ENCODE measurements at places on chromosomes 2 and 18.

DNA sequence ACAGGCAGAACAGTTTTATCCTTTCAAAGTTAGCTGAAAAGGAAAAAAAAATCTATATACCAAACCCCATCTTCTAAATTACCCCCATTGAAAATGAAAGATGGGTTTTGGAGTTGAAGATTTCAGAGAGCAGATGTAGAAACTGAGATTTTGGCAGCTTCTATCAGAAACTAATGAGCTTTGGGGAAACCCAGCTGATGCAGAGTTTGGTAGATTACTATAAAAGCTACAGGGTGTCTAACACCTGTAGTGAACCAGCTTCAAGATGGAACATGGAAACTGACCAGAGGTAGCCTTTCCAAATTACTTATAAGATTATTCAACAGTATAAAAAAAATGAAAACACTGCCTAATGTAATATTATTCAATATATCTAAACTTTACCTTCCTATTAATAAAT lies 583.1 kb downstream of the XIRP2 start:
- no peak for ATAC-seq

GRCh38 chr2:226837787-226838603 lies 2.1 kb downstream of the RHBDD1 start:
- no peak for ATAC-seq

DNA sequence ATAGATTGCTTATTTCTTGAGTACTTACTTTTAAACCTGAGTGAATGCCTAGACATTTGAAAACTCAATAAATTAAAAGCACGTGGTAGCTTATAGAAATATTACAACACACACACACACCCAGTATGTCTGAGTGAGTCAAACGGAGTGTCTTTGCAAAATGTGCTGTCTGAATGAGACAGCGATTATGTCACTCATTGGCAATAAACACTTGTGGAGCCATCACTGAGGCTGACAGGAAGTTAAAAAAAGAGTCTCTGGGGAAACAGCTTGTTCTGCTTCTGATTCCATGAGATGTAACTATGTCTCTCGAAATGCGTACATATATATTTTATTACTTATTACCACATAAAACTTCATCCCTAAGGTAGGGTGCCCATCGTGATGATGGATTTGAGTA lies 22.3 kb upstream of the VPS4B start:
- ATAC-seq: no peak

DNA sequence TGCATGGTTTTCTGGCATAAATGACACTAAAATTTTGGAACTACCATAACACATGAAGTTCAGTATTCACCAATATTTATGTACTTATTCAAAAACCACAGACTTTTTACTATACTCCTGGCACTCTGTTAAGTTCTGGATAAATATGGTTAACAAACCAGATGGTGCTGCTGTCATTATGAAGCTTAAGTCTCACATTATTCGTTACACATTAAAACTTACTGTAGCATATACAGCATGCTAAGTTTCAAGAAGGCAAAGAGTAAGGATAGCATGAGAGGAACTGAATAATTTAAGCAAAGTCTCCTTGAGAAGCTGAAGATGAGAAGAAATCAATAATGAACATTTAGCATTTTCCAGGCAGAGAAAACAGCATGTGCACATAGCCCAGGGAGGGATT lies 929.5 kb downstream of the NRXN1 start:
- no peak for ATAC-seq

DNA sequence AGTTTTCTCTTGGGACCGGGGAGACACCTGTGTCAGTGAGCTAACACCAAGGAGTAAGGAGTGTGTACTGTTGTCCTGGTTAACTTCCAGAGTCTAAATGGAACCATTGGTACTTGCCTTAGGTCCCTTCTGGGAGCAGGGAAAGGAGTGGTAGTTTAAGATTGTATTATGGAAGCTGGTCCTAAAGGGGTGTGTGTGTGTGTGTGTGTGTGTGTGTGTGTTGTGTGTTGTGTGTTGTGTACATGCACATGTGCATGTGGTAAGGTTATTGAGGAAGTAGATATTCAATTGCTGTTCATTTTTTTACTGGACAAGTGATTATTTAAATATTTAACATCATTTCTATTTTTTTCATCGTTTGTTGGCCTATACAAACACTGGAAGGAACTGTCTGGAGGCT lies 1.4 kb downstream of the APLF start:
- ATAC-seq: no peak

- no peak for ATAC-seq
These were observed 587.3 kb upstream of the ID2 start for GRCh38 chr2:8094526-8094925.

DNA sequence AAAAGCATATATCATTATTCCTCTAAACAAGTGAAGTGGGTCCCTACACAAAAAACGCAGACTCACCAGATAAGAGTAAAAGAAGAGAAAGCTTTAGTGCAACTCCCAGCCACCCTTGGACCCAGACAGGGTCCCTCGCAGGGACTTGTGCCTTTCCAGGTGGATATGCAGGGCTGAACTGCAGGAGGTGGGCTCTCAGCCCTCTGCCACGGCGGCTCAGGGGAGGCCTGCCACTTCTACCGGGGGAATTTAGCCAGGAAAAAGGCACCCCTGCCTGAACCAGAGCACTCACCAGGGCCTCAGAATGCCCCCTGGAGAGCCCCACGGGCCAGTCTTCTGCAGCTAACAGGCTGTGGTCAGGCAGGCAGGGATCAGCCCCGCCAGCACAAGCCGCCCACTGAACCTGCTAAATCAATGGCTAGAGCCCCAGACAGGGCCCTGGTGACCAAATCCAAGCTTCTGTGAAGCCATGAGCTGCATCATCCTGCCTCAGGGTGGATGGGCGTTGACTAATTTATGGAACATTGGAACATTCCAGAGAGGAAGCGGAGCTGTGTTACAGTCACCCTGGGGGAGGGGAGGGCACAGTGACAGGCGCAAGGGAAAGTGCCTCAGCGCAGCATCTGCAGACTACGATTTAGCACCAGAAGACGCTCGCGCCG lies 209.3 kb downstream of the EIPR1 start:
- no peak for ATAC-seq

GRCh38 chr2:75612108-75612861 lies 34.3 kb upstream of the MRPL19 start:
- ATAC-seq: no peak

GRCh38 chr18:48844271-48844670 lies 106.5 kb downstream of the SMAD7 start:
- ATAC-seq: no peak

DNA sequence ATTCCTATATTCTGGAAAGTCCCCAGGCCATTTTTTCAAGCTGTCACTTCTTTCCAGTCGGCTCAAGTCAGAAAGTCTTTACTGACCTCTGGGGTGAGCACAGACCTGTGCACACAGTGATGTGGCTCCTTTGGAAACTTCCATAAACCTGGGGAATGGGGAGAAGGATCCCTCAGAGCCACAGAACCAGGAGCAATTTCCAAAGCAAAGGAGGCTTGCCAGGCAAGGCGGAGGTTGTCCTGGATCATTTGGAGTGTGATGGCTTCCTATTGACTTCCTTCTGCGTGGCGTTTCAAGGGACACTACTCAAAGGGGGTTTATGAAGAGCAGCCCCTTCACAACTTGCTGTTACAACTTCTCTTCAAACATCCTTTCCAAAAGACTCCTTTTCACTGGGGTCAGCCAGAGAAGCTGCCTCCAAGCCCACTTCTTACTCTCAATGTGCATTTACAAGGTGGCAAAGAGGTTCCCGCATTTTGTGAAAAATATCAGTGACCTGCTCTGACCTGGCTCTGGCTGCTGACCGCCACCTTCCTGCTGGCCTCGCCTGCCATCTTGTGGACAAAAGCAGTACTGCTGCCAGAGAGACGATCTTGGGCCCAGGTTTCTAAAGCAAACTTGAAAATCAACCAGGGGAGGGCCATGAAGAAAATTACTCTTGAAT lies 18.2 kb upstream of the TMEM247 start:
- peak; percentile 22 for ATAC-seq

GRCh38 chr2:27832396-27832795 lies 57.8 kb downstream of the RBKS start:
- ATAC-seq: no peak

DNA sequence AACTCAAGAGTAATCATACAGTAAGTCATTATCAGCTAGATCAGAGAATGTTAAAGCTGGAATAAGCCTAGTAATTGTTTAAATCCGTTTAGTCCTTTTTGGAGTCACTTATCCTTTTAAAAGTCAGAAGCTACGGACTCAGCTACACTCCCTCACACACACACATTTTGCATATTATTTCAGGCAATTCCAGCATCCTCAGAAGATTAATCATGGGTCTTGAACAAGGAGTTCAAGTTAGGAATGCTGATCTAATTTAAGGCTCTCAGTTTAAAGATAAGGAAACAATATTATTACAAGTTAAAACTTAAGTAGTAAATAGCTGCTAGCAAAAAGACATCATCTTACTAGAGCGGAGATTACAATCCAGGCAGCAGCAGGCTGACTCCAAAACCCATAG lies 74.3 kb downstream of the GTF3C3 start:
- ATAC-seq: no peak

DNA sequence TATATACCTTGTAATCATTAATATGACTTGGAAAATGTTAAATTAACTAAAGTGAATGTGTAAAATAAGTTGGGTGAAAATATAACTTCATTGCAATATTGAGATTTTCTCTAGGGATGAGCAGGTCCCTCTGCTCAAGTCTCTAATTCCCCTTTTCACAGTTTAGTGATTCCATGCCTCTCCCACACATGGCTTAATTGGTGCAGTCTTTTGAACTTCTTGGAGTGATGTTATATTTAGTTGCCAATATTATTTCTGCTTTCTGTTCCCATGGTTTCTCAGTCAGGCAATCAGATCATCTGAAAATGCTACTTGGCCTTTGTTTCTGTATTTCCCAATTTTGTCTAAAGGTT lies 233.7 kb upstream of the SPOPL start:
- no peak for ATAC-seq

DNA sequence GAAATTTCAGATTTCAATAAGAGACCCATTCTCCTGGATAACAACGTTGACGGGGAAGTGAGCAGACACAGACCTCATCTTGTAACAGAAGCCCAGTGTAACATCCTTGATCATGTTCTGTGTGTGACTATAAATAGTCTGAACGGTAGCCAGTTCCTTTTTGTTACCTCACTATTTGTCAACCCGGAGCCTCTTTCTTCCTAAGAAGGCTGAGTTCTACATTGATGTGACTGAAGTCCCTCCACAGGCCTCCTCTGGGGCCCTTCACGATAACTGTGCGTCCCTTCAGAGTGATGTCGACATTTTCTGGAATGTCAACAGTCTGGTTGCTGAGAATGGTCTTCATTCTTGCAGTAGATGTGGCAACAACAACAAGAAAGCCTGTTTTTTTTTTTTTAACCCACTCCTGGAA lies 6.3 kb upstream of the PLEKHM3 start:
- no peak for ATAC-seq

- ATAC-seq: no peak
These were observed 36.1 kb downstream of the COA5 start for GRCh38 chr2:98572211-98572610.

DNA sequence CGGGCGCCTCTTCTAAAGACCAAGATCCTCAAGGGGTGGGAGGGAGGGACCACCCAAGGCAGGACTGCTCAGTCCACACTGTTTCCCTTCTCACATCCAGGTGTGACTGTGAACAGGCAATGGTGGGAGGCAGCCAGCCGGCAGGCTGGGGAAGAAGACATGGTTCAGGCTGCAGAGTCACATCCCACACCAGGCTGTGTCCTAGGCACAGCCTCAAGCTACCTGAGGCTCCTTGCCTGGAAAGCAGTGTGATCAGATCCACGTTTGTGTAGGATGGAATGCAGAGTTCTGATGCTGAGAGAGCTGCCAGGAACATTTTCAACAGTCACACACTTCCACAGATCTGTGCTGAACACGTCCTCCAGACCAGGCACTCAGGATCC lies 16.4 kb downstream of the SLC66A2 start:
- no peak for ATAC-seq

DNA sequence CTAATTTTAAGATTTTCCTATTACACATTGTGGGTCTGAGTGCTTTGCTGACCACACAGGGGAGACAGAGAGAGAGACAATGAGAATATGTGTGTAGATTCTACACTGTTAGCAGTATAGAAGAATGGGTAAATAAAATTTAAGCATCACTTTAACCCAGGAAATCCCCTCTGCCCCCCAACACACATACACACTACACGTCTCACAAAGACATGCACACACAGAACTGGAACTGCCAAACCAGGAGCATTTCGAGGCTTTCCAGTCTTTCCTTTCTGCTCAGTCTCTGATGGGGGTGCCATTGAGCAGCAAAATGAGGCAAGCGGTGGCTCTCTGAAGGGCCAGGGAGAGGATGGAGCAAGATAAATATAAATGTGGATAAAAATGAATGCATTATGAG lies 2.5 kb downstream of the MERTK start:
- ATAC-seq: no peak

GRCh38 chr2:31402388-31402787 lies 12.2 kb downstream of the XDH start:
- ATAC-seq: no peak

GRCh38 chr2:161199912-161200701 lies 39.9 kb downstream of the TANK start:
- peak; percentile 87 for ATAC-seq

- ATAC-seq: peak; percentile 86
These were observed 297.6 kb downstream of the PARD3B start for GRCh38 chr2:204842661-204843485.

DNA sequence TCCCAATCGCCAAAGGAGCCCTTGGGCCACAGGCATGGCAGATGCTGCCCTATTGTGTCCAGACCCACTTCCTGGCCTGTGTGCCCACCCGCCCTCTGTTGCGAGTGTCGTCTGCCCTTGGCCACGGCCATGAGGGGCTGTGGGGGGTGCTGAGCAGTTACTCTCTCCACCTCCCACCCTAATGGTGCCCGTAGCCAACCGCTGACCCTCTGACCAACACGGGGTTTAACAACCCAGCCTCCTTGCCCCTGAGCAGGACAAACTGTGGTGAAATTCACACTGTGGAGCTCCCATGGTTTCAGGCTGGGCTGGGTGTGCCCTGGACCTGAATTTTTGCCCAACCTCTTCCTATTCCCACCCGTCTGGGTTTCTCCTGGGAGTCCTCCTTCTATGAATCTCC lies 145.7 kb upstream of the HDAC4 start:
- ATAC-seq: no peak

DNA sequence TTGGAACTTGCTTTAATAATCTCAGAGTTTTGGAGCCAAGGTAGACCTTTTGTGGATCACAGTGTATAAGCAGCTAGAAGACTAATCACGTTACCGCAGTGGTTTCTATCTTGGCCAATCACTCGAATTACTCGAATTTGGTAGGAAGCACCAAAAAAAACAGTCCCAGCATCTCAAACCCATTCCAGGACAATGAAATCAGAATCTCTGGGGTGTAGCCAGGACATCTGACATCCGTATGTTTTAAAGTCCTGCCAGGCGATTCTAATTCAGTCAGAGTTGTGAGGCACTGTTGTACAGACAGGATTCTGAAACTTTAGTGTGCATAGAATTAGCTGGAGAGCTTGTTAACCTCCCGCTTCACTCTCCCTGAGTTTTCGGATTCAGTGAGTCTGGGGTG lies 30.8 kb downstream of the GRHL1 start:
- no peak for ATAC-seq

DNA sequence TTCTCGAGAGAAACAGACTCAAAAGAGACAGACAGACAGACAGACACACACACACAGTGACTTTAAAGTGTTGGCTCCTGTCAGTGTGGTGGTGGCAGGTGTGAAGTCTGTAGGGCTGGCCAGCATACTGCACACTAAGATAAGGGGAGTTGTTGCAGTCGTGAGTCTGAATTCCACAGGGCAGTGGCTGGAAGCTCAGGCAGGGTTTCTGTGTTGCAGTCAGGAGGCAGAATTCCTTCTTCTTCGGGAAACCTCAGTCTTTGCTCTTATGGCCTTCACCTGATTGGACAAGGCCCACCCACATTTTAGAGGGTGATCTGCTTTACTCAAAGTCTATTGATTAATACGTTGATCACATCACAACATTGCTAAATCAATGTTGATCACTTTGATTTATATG lies 478.4 kb upstream of the HS6ST1 start:
- ATAC-seq: no peak

Data from activated CD4-positive, CD25-positive, alpha-beta regulatory T cell treated with anti-CD3 and anti-CD28 coated beads, Interleukin-2, amount 50 U/mL, for 24 hours (primary cell).